ENCODE measurements at places on chromosomes 4 and X. TPM values are rescaled to one million over a fixed set of nuclear protein-coding genes. Genes with fewer than 3 reads are reported as not detected.

The CXCL5 gene
- polyA plus RNA-seq: not detected

The XPNPEP2 gene
- 2.9 TPM for polyA plus RNA-seq

The EIF2S3 gene
- polyA plus RNA-seq: 79.4 TPM

The MAOA gene
- not detected for polyA plus RNA-seq

The CYLC1 gene
- not detected for polyA plus RNA-seq

The CABS1 gene
- polyA plus RNA-seq: not detected

The TCEAL1 gene
- polyA plus RNA-seq: 31.2 TPM

The C4orf51 gene
- polyA plus RNA-seq: not detected

The ADGRG2 gene
- not detected for polyA plus RNA-seq

The MTCP1 gene
- 33.0 TPM for polyA plus RNA-seq

The TRIML2 gene
- polyA plus RNA-seq: not detected

DNA sequence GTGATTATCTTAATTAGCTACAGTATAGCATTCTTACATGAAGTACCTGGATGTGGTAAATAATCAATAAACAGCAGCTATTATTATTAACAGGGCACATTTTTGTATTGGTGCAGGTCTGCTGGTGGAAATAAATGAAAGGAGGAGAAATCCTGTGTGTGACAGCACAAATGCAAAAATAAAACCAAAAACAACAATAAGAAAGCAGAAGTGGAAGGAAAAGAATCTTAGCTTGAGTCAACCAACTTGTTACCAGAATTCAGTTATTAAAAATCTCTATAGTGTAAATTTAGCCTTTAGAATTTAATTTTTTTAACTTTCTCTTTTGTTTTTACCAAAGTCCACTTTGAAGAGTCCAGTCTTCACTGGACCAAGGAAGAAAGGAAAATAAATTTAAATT, 63.1 kb upstream of the LSM6 start:
- no peak for DNase-seq

DNA sequence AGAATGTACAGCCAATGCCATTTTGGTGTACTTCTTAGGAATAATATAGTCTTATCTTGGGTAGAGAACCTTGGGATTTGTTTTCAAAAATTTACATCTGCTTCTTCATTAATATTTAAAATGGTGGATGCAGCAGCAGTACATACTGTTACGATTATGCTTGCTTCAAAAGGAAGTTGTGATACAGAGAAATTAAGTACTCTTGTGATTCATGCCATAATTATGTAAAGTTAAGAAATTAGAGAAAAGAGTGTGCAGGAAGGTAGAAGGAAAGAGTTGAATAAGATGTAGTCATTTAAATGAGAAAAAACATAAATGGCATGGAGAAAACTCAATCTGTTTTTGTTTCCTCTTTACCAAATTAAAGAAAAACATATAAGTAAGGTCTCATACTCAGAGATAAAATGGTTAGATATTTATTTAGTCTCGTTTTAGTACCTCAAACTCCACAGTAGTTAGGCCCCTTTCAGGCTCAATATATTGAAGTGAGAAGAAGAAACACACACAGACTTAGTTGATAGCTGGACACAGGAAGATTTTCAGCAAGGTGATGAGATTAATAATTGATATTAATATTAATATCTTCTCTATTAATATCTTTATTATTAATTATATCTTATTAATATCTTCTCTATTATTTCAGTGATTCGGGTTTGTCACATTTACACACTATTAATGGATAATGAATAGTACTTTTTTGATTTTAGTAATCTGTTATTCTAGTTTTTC, 70.1 kb upstream of the HPGD start:
- no peak for DNase-seq

DNA sequence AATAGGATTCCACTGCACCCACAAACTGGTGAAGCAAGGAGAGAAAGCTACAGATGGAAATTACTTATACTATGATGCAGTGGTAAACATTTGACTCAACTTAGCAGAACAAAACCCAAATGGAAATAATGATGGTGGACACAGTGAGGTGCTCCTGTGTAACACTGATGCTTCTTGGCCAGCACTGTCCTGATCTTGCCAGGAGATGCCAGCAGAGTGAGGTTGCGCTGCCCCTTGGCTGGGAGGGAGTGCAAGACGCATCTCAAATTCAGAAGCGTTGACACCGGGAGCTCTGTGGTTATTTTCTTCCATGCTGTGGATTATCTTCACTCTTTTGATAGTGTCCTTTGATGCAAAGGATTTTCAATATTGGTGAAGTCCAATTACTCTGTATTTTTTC, 22.0 kb upstream of the ARSH start:
- DNase-seq: no peak

- no peak for DNase-seq
Observed at GRCh38 chrX:18886005-18886343, 97.9 kb downstream of the PHKA2 start.

DNA sequence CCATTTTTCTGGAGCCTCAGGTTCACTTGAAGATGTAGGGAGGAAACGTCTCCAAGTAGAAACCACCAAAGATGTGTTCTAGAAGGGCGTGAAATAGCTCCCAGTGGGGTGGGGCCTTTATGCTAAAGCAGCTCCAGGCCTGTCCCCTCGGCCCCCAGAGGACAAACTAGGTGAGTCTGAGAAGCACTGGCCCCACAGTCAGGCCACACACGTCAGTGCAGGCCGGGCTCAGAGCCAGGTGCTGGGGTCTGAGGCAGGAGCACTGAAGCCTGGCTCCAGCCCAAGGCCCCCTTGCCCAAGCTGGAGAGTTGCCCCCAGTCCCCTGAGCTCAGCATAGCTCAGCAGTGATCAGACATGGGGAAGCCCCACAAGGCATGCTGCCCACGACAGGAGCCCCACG, 95.4 kb upstream of the PSAPL1 start:
- DNase-seq: no peak

DNA sequence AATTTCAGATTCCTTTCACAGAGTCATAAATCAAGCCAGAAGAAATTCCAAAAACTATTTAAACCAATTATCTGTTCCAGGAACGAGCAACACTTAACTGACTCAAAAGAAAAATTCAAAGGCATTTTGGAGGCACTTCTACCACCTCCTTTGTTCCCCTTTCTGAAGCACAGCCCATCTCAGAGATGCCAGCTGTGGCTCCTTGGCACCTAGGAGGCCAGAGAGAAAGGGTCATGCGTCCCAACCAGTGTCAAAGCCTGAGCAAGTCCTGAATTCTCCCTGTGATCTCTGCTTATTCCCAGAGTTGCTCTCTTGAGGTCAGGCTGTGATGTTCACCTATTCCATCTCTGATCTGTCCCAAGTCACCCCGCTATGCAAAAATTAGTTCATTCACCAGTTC, 105.0 kb upstream of the S100G start:
- no peak for DNase-seq

GRCh38 chr4:17103231-17103630, 204.8 kb upstream of the LDB2 start:
- no peak for DNase-seq

DNA sequence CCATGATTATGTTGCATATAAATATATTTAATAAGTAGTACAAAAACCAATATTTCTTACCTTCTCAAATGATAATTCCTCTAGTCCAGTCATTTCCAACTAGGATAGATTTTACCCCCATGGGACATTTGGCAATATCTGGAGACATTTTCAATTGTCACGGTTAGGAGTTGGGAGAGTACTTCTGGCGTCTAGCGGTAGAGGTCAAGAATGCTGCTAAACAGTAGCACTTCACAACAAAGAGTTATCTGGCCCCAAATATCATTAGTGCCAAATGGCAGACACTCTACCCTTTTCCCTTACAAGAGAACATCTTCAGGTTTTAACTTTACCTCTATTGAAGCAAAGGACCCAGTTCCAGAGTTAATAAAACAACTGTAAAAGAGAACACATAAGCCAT, 168.1 kb downstream of the FAT4 start:
- DNase-seq: no peak

DNA sequence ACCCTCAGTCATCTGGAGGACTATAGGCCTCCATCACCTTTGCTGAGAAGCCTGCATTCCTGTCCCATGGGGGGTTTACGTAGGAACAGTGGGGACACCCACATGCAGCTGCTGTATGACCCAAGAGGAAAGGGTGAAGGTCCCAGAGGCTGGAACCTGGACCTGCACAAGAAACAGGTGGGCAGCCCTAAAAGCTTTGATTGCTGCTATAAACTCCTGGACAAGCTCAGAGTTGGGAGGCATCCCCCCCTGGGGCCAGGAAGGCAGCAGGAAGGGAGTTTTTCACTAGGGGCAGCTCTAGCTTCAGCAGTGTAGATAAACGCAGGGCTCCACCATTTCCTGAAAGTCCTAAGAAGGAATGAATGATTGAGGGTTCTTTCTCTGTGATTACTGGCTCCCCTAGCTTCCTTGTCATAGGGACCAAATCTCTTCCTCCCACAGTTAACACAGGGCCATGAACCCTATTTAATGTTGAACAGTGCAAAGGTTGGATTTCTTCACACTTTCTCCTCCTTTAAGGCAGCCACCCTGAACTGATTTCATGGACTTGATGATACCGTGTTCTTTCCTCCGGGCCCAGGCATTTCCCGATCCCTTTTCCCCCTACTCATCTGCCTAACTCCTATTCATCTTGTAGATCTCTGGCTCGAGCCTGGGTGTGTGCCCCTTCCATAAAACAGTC, 84.2 kb downstream of the CHRNA9 start:
- no peak for DNase-seq

- no peak for DNase-seq
Observed at GRCh38 chrX:123818243-123818642, 41.6 kb upstream of the XIAP start.

DNA sequence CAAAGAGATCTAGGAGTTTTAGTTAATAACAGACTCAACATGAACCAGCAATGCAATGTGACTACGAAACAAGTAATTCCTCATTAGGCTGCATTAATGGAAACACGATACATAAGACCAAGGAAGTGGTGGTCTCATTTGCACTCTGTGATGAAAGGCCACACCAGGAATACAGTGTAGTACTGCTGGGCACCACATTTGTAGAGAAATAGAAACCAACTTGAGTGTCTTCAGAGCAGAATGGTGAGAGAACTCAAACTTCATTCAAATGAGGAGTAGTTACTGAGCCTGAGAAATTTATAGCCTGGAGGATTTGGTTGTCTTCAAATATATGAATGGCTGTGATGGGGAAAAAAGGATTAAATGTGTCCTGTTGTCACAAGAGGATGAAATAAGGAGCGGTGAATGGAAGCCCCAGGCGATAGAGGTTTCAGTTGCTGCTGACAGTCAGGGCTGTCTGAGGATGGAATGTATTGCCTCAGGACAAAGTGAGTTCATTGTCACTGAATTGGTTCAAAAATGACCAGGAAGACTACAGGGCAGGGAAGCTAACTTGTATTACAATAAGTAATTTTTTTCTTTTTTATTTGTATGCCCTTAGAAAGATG, 50.9 kb downstream of the NFKB1 start:
- no peak for DNase-seq

- no peak for DNase-seq
Observed at GRCh38 chr4:160142579-160142978, 1039.7 kb downstream of the RAPGEF2 start.

- DNase-seq: no peak
Observed at GRCh38 chrX:134551376-134552048, 91.5 kb downstream of the HPRT1 start.

GRCh38 chr4:137531986-137532868, at the start of gene PCDH18:
Gene PCDH18 (minus strand): TSS chr4:137532494. CDS start chr4:137532088, 406 bp downstream.
- DNase-seq: no peak

- no peak for DNase-seq
Observed at GRCh38 chr4:7141151-7141834, 51.0 kb upstream of the SORCS2 start.

DNA sequence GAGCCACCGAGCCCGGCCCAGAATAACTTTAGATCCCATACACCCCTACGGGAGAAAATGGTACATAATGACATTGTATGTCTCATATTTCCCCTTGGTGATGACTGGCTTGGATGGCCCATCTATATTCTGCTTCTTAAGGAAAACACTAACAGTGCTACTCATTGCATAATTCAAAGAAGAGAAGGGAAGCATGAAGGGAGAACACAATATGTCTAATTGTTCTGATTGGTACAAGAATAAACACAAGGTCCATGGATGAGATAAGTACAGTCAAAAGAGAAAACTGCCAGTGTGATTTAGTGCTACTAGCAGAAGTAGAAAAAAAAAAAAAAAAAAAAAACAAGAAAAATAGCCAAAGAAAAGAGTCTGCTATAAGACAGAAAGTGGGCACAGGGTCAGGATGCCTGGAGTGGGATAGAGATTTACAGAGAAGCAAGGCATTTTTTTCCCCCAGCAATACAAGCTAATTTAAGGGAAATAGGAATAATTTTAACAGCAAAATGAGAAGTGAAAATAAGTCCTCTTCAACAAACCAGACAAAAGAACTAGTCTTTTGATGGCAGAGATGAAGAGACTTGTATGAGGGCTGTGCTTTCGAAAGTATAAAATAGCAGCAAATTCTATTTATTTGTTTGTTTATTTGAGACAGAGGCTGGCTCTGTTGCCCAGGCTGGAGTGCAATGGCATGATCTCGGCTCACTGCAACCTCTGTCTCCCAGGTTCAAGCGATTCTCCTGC, 96.5 kb upstream of the MAP3K15 start:
- DNase-seq: no peak

- no peak for DNase-seq
Observed at GRCh38 chr4:174490451-174490961, 31.8 kb downstream of the HPGD start.

DNA sequence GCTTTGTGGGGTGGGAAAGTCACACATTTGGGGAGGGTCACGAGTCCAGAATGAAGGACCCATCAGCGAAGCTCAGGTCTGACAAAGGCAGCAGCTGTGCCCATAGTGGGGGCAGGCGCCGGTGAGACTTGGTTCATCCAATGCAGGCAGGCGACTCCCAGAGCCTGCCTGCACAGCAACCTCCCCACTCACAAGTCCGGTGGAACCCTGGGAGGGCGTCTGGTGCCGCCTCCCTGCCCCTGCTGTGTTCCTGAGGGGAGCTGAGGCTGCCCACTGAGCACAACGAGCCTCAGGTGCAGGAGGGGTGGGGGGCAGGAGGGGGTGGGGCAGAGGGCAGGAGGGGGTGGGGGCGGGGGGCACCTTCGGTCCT, 13.7 kb downstream of the LRPAP1 start:
- no peak for DNase-seq

DNA sequence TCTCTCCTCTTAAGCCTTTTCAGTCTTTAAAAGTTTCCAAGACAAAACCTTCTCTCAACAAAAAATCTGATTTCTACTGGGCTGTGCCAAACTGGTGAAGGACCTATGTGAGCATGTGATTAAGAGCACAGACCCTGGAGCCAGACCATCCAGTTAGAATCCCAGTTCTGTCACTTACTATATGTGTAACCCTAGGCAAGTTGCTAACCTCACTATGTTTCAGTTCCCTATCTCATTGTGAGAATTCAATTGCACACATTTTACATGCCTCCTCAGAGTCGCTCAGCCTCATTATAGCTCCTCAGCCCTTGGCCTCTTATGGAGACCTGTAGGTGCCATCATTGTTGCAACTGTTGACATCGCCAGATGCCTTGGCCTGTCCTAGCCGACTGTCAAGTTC, 54.1 kb upstream of the VEGFD start:
- no peak for DNase-seq

- DNase-seq: no peak
Observed at GRCh38 chr4:236028-236427, 69.2 kb downstream of the ZNF732 start.
